ENCODE measurements at places on chromosomes 13 and 19.

- DNase-seq, result no peak
Measured at GRCh38 chr13:28574617-28575142, 79.8 kb upstream of the FLT1 start.

DNA sequence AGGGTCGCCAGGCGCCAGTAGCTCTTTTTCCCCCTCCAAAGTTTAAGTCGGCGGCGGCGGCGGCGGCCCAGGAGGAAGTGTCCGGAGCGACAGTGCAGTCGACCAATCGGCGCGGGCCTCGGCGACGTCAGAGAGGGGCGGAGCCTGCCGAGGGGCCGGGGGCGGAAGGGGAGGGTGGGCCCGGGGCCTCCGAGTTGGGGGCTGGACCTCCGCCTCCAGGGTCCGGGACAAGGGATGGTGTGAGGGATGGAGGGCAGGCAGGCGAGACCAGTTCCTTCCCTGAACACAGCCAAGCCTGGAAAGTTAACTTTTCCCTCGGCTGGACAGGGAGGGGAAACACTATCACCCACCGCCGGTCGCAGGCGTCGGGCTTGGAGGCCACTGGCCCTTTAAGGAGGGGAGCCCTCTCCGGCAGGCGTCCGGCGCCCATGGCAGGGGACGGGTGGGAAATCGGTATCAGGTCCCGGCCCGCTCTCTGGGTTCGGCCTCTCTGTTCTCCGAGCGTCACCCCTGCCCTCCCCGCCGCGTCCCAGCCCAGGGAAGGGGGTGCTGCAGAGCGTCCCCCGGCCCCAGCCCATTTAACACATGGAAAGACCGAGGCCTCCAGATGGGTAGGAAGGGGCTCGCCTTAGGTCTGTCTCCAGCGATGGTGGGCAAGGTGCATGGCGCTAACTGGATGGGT is at the start of gene PRKD2:
Gene PRKD2, minus strand, starts transcription at position 81 of the 682 bp plus-strand sequence. CDS start 744 bp downstream, outside the sequence.
- DNase-seq, result peak; percentile 92

DNA sequence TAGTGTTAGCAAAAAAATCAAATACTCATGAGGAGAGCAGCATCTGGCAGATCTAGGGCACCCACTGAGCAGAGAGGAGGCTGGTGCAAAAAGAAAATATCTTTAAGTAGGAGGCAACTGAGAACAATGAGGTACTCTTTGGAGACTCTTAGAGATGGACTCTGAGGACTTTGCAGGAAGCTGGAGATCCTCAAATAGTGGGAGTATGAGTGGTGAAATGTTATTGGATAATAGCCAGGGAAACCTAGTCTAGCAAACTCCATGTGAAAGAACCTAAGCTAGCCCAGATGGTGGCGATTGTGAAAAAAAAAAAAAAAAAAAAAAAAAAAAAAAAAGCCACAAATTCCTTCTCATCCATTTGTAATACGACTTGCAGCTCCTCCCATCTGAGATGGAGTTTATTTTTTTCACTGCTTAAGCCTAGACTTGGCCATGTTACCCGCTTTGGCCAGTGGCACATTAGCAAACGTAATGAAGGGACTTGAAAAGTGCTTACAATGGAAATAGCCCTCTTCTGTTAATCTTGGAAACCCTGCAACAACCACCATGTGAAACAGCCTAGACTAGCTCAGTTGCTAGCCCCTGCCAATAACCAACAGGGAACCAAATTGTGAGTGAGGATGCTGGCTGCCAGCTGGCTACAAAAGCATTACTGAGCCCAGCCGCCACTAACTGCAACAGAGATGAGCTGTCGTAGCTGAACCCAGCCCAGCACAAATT is 476.2 kb downstream of the KLF12 start:
- DNase-seq, result no peak

DNA sequence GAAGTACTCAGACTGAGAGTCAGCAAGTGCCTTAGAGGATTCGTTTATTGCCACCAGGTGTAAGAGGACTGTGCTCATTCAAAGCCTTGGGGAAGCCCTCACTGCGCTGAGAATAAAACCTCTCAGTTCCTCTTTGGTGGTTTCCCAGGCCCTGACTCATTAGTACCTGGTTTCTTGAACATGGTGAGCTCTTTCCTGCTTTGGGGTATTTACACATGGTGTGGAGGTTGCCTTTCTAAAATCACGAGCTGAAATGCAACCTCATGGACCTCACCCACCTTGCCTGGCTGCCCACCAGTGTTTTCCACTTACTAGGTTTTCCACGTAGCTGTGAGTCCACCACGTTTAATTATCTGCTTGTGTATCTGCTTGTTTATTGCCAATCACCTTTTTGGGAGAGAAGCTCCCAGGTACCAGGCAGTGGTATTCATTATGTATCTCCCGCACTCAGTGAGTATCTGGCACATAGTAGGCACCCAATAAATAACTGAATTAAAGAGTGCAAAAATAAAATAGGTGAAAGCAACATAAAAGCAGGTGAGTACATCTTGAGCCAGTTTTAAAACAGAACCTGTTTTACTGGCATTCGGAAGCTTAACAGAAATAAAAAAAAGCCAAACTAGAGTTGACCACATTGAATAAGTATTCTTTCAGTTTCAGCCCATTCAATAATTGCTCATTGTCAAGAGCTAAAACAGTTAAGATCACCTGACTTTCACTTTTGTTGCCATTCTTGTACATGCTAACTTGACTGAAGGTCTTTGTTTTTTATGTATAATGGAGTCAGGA is 533.0 kb downstream of the MYO16 start:
- peak; percentile 42 for DNase-seq

All from memory B cell (primary cell).